CD4-positive, alpha-beta memory T cell (primary cell): ENCODE measurements at places on chromosomes 12 and 14. TPM values are rescaled to one million over a fixed set of nuclear protein-coding genes. Genes with fewer than 3 reads are reported as not detected.

- H3K36me3 ChIP-seq, result peaks cover 5% of the 10 kb centered on the region
- H3K27me3 ChIP-seq, result no peaks in the 10 kb centered on the region
- DNase-seq, result no peak
- no peak overlapping the region for H3K27ac ChIP-seq
- peaks cover 17% of the 10 kb centered on the region for H3K4me1 ChIP-seq
Measured at GRCh38 chr12:106839333-106839732, 64.9 kb downstream of the RIC8B start.

DNA sequence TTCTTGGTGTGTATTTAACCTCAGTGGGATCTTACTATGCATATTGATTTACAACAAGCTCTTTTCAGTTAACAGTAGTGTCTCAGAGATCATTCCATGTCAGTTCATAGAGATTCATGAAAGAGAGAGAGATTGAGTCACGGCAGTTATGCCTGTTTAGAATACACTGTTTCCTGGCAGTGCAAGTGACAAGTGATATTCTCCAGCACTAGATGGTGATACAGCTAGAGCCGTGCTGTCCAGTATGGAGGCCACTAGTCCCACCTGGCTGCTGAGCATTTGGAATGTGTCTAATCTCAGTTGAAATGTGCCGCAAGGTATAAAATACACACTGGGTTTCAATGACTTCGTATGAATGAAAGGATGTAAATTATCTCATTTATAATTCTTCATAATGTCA, 184.4 kb downstream of the SUDS3 start:
- H3K4me1 ChIP-seq, result no peaks in the 10 kb centered on the region
- DNase-seq, result no peak
- no peak overlapping the region for H3K4me3 ChIP-seq
- no peaks in the 10 kb centered on the region for H3K27me3 ChIP-seq
- no peaks in the 10 kb centered on the region for H3K36me3 ChIP-seq

GRCh38 chr12:96136161-96136560, 58.0 kb upstream of the ELK3 start:
- DNase-seq, result no peak
- H3K4me3 ChIP-seq, result no peak overlapping the region
- peaks cover 17% of the 10 kb centered on the region for H3K4me1 ChIP-seq
- H3K36me3 ChIP-seq, result no peaks in the 10 kb centered on the region
- no peaks in the 10 kb centered on the region for H3K27me3 ChIP-seq

GRCh38 chr12:119113496-119113986, 65.2 kb upstream of the HSPB8 start:
- H3K27ac ChIP-seq, result no peak overlapping the region
- no peaks in the 10 kb centered on the region for H3K36me3 ChIP-seq
- no peaks in the 10 kb centered on the region for H3K27me3 ChIP-seq
- no peaks in the 10 kb centered on the region for H3K4me1 ChIP-seq

Gene SLC6A12
- 0.49 TPM for total RNA-seq

Gene BHLHE41
- total RNA-seq, result 0.20 TPM

Gene KRT78
- not detected for total RNA-seq

Gene IL26
- not detected for total RNA-seq

Gene STAT6
- total RNA-seq, result 424 TPM

Gene GPN3
- total RNA-seq, result 12.5 TPM

Gene ARHGEF25
- 0.47 TPM for total RNA-seq

Gene MMP14
- 3.8 TPM for total RNA-seq
